CD4-positive, alpha-beta T cell treated with Interleukin-17A for 1 hour (primary cell): ENCODE measurements at places on chromosomes 5 and 9.

GRCh38 chr5:92678640-92679039 lies 902.4 kb downstream of the NR2F1-AS1 start:
- DNase-seq = no peak

- no peak for DNase-seq
Observed at GRCh38 chr5:122906768-122907167, 61.4 kb downstream of the SNX24 start.

DNA sequence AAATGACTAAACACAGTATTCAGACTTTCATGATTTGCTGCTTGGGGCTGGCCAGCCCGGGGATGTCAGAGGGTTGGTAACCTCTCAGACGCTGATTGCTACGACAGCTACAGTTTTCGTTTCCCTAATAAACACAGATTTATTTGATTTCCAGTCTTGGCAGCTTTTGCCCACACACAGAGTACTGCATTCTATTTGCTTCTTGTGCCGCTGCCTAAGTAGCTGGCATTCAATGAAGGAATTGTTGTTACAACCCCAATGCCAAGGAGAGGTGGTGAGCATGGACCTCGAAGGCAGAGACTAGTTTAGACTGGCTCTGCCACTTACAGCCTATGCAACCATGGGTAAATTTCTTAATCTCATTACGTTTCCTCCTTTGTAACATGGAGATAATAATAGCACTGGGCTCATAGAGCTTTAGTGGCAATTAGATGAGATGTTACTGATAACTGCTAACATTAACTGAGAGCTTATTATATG lies 247.1 kb upstream of the PANK3 start:
- DNase-seq = no peak

DNA sequence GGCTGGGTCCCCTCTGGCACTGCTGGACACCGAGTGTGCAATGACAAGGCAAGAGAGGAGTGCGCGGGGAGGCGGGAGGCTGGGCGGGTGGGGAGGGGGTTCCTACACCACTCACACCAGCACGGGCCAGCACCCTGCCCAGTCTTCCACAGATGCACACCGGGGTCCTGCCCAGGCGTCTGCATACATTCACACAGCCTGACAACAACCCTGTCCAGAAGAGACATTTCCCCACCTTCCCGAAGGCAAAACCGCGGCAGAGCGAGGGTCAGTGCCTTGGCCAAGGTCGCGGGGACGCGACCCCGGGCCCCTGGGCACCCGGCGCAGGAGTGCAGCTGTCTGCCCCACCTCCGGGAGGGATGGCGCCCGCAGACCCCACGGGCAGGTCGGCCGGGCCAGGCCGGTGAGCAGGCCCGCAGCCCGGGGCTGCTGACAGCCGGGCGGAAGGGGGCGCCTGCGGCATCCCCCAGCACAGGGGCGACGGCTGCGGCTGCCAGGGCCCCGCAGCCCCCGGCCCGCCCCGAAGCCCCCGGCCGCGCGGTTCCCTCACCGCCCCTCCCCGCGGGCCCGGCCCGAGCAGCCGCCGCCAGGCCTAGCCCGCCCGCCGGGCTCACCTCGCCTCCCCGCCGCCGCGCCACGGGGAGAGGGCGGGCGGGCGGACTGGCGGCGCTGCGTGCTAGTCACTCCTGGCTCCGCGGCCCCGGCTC lies 496 bp downstream of the MAPK9 start:
- no peak for DNase-seq

DNA sequence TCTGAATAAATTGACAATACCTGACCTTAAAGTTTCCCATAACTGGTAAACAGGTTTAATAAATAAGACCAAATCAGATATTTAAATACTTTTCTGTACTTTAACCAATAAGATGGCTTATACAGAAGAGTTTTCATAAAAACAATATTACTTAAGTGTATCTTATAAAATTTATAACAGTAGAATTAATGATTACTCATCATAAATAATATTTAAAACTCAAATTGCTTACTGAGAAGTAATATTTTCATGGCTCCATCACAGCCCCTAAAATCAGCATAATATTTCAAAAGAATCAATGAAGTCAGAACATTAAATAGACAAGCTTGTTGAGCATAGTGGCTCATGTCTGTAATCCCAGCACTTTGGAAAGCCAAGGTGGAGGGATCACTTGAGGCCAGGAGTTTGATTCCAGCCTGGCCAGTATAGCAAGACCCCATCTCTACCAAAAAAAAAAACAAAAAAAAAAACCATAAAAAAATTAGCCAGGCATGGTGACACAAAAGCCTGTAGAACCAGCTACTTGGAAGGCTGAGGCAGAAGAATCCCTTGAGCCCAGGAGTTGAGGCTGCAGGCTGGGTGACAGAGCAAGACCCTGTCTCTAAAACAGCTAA lies 23.5 kb downstream of the HOMER1 start:
- no peak for DNase-seq

DNA sequence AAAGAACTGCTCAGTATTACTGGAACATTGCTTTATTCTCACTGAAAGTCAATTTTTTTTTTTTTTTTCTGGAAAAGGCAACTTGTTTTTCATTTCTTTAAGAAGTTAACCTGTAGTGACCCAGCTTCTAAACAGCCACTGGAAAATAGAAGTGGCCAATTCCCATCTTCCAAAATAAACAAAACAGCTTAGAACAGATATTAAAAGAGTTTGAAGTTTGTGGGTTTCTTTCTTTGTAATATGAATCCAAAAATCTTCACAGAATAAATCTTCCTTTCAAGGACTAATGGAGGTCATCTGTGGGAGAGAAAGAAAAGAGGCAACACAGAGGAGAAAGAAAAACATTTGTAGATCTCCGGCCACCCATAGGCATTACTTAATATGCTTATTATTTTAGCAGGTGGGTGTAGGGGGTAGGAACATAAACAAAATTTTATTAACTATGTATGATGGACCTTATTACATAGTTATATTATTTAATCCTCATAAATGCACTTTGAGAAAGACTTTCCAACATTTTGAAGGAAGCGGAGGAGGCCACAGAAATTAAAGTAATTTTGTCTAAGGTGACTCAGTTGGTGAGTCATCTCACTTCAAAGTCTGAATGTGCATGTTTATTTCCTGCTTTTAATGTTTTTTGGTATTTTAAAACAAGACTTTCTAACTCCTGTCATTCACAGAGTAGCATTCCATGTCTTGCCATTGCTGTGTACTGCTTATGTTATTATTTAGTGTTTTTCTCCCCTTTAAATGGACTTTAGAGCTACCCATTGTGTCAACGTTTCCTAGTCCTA lies 1791.8 kb upstream of the WWC1 start:
- no peak for DNase-seq

- DNase-seq = no peak
Observed at GRCh38 chr5:158770506-158770905, 329.2 kb downstream of the EBF1 start.

- DNase-seq = no peak
Observed at GRCh38 chr9:120693700-120694008, 20.6 kb downstream of the MEGF9 start.

DNA sequence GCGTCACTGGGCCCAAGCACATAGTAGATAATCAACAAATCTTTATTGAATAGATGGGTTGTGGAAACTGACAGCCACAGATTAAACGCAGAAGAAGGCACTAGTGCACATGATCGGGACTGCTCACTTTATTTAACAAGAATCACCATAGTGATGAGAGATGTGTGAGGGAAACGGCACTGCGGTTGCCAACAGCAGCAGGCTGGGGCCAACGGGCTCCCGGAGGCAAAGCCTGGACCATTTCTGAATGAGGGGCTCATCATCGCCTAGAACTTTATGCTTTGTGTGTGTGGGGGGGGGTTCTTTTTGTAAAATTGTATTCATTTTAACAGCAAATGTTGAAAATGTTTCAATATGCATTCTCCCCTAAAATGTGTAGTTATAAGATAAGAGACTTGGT lies 61.9 kb upstream of the RUFY1 start:
- DNase-seq = no peak

- no peak for DNase-seq
Observed at GRCh38 chr9:124164811-124165210, 92.9 kb upstream of the NEK6 start.
